Stimulated activated CD4-positive, alpha-beta T cell treated with anti-CD3 and anti-CD28 coated beads, Interleukin-1b, Interleukin-23, amount 100 ng/mL, for 1 hour (primary cell): ENCODE measurements at places on chromosomes 12 and 14.

- no peak for DNase-seq
These were observed 8.1 kb upstream of the LRRK2 start for GRCh38 chr12:40216516-40217288.

DNA sequence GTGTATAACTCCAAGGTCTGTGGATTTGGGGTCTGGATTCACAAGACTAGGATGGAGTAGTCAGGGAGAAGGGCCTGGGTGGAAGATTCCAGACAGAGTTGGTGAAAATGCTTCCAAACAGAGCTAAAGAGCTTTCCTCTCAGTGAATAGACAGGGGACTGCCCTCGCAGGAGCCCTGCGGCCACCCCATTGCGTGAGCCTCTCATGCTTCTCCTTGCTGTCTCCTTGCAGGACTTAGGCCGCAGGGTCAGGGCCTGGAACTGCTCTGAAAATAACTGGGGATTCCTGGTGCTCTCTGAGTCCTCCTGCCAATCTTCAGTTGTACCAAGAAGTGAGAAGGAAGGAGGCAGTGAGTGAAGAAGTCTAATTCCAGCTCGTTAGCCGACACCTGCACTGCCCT lies 49.0 kb upstream of the KCNA1 start:
- no peak for DNase-seq

DNA sequence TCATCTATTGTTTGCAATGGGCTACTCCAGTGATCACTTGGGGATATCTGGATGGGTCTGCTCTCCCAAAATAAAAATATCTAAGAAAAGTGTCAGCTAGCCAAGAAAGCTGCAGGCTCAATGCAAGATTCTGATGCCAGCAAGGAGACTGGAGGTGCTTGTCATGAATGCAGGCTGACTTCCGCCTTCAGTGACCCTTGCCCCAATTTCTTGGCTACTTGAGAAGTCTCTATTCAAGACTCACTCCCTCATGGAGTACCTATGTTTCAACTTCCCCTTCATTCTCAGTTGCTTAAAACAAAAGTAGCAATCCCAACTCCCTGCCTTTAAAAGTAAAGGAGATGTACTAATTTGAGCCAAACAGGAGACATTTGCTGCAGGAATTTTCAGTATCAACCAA lies 123.9 kb downstream of the GPR65 start:
- DNase-seq = no peak

GRCh38 chr14:89327771-89328212 lies 89.2 kb downstream of the FOXN3 start:
- DNase-seq = no peak

DNA sequence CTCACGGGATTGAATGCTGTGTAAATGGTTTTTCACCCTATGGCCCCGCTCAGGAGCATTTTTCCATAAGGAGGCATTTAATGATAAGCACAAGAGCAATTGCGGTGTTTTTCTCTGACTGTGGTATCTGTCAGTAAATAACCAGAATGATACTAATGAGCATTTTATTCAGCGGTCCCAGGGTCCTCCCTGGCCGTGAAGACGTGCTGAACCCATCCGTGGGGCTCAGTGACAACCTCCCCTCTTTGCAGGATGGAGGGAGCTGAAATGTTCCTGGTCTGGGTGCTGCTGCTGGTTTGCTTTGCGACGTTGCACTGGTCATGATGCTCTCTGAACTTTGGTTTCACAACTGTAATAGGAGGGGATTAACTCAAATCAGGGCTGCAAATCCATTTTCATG lies 625.6 kb downstream of the AACS start:
- DNase-seq = no peak
